ENCODE measurements at places on chromosomes 5 and 9.

DNA sequence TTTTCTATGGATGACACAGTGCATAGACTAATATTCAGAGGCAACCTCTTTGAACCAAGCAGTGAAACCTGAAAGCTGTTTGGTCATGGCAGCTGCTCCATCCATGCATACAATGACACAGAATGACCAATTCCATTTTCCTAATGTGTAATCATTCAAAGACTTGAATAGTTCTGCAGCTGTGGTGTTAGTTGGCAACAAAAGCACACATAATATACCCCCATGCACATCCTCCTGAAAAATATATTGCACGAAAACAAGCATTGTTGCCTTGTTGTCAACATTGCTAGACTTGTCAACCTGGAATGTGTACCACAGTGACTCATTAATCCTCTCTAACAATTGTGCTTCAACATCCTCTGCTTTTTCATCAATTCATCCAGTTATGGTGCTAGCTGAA, 71.0 kb upstream of the SEMA6A start:
- H3K27me3 ChIP-seq: no peaks in the 10 kb centered on the region
- H3K27ac ChIP-seq: no peak overlapping the region
- no peaks in the 10 kb centered on the region for H3K4me1 ChIP-seq
- no peak for DNase-seq

DNA sequence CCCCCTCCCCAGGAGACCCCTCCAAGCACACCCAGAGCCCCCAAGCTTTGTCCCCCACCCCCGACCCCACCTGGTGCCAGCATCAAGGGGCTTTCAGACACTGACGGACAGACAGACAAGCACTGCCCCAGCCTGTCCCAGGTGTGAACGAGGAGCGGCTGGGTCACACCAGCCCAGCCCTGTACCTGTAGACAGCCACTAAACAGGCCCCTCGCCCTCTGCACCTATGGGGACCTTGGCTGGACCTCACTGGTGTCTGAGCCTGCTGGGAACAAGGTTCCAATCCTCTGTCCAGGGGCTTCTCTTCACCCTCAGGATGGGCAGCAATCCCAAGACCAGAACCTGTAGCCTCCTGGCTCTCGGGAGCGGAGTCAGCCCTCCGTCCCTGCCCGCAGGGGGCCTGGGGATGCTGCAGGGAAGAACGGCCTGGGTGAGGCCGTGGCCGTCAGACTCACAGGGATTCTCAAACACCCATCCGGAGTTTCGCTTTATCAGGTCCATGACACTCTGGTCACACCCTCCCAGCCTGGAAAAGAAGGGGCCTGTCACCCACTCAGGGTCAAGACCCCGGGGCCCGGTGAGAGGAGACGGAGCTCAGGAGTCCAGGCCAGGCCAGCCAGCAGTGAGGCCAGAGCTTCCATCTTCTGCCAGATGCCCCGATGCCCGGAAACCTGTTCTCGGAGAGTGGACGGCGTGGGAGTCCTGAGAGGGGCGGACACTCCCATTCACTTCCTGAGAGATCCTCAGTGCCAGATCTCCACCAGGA, 2.8 kb downstream of the LCN6 start:
- H3K36me3 ChIP-seq: no peaks in the 10 kb centered on the region
- peaks cover 8% of the 10 kb centered on the region for H3K4me1 ChIP-seq

DNA sequence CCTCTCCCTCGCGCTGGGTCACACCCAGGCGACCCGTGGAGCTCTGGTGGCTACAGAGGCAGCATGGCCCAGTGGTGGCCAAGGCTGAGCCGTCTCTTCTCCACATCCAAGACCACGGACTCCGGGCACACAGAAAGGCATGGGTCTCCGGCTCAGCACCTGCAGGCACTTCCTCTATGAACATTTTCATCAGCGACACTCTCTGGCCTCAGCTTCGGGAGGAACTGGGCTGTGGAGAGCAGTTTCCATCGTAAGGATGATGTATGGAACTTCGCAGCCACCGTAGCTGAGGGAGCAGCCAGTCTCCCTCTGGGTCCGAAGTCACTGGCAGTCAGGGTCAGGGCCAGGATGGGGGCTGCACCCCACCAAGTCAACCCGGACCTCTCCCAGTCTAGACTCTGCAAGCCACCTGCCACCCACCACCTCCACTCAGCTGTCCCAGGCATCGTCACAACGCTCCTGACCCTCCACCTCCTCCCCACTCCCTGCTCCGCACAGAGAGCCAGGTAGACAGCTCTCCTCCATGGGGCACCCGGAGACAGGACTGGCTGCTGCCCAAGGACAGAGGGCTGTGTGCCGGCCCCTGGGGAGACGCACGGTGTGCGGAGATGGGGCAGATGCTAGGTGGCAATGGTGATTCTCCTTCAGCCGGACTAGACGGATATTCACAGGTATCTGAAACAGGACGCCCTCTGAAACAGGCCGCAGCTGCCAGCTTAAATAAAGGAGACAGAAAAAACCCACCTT, 9.7 kb downstream of the QSOX2 start:
- H3K4me3 ChIP-seq: no peak overlapping the region
- peaks cover 6% of the 10 kb centered on the region for H3K4me1 ChIP-seq
- no peaks in the 10 kb centered on the region for H3K27me3 ChIP-seq
- no peak overlapping the region for H3K27ac ChIP-seq
- no peak for DNase-seq
- H3K36me3 ChIP-seq: no peaks in the 10 kb centered on the region

GRCh38 chr5:33409435-33410170, 31.2 kb upstream of the TARS1 start:
- no peaks in the 10 kb centered on the region for H3K36me3 ChIP-seq
- H3K4me3 ChIP-seq: no peak overlapping the region
- no peak overlapping the region for H3K27ac ChIP-seq
- no peak for DNase-seq

DNA sequence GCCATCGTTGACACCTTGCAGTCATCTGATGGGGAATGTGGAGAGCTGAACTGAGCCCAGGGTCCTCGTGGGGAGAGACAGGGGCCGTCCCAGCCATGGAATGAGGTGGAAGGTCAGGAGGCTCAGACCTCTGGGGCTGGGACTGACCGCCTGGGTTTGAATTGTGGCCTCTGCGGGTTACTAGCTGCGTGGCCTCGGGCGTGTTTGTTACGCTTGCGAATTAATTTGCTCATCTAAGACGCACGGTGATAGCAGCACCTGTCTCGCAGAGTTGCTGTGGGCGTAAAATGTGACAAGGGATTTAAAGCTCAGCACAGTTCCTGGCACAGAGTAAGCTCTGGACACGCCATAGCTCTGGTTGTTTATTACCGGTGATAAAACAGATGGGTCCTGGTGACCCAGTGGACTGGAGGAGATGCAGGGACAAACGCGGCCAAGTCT, 19.4 kb upstream of the DAB2IP start:
- no peak overlapping the region for H3K4me3 ChIP-seq
- H3K36me3 ChIP-seq: no peaks in the 10 kb centered on the region
- no peak for DNase-seq
- no peaks in the 10 kb centered on the region for H3K27me3 ChIP-seq
- H3K4me1 ChIP-seq: no peaks in the 10 kb centered on the region
- H3K27ac ChIP-seq: no peak overlapping the region

DNA sequence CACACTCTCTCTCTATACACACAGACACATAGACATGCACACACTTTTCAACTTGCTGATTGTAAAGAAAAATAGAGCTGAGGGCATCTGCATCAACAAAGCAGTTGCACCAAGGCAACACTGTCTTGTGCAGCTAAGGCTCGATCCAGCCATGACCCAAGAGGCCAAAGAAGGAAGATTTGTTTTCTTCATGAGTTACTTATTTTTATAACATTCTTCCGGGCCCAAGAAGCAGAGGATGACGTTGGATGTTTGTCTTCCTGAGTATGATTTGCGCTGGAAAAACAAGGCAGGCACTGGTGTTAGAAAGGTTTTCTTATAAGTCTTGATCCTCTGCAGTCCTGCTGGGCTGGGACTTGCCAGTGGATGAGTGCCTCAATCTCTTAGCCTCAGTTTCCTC, 344.1 kb downstream of the ADAMTS6 start:
- H3K27me3 ChIP-seq: no peaks in the 10 kb centered on the region
- no peak overlapping the region for H3K4me3 ChIP-seq
- H3K27ac ChIP-seq: no peak overlapping the region

- no peaks in the 10 kb centered on the region for H3K27me3 ChIP-seq
- no peak for DNase-seq
- no peaks in the 10 kb centered on the region for H3K36me3 ChIP-seq
- no peaks in the 10 kb centered on the region for H3K4me1 ChIP-seq
Measured at GRCh38 chr5:13558408-13558807, 386.1 kb downstream of the DNAH5 start.

- no peaks in the 10 kb centered on the region for H3K36me3 ChIP-seq
- no peaks in the 10 kb centered on the region for H3K4me1 ChIP-seq
- no peak overlapping the region for H3K4me3 ChIP-seq
- H3K27me3 ChIP-seq: no peaks in the 10 kb centered on the region
Measured at GRCh38 chr5:147303976-147304375, 69.2 kb downstream of the STK32A start.

DNA sequence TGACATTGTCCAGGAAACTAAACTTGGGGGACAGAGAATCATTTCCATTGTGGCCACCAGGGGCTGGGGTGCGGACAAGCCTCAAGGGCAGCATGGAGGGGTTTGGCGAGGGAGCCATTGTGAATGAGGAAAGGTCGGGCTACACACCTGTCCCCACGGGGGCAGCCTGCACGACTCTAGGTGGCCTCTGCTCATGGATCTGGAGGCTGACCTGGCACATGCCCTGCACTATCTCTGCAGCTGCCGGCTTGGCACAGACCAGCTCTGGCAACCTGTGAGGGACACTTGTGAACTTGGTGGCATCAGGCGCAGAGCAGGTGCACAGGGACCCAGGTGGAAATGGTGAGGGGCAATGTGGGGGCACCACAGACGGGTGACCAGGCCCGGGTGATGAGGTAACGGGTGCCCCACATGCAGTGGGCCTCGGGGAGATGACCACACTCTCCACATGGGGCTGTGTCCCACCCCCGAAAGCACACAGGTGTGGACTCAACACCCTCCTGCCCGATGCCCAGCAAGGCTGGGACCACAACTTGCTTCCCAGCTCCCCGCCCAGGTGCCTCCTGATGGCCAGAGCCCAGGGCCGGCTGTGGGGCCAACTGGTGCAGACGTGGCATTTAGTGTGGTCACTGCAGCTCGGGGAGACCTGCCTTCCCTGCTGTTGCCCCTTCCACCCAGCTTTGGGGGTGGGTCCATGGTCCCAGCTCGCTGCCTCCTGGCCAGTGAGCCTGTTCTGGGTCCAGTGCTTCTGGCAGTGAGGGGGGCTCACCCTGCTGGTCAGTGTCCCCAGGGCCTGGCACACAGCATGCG, 60.9 kb upstream of the UBAC1 start:
- H3K27ac ChIP-seq: no peak overlapping the region
- H3K4me1 ChIP-seq: no peaks in the 10 kb centered on the region
- H3K4me3 ChIP-seq: no peak overlapping the region
- H3K36me3 ChIP-seq: no peaks in the 10 kb centered on the region
- no peak for DNase-seq

DNA sequence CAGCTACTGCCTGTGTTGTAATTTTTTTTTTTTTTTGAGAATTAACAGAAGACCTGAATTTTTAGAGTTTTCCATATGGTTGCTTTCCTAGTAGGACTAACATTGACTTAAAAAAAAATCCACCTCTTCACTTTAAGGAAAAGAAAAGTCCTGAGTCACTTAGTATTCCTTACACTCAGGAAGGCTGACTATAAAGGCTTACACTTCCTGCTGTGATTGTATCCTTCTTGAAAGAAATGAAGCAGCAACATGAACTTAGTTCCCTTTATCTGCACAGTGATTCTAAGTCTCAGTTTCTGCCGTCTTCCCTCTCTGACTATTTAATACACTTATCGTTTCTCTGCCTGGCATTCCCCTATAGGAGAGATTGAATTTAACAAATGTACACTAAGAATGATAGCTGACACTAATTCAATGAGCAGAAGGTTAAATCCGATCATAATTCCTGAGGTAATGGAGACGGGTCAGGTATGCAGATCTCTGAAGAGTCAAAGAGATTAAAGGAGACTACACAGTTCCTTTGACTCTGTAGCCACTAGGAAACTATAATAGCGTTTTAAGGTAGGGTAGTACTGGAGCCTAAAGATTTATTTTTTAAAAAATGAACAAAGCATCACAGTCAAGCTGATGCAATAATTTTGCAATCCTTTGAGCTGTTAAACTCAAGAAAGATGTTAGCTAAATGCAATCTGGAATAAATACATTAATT, 185.1 kb upstream of the ELAVL2 start:
- H3K27ac ChIP-seq: no peak overlapping the region
- H3K27me3 ChIP-seq: no peaks in the 10 kb centered on the region
- DNase-seq: no peak
- no peak overlapping the region for H3K4me3 ChIP-seq
- no peaks in the 10 kb centered on the region for H3K4me1 ChIP-seq

DNA sequence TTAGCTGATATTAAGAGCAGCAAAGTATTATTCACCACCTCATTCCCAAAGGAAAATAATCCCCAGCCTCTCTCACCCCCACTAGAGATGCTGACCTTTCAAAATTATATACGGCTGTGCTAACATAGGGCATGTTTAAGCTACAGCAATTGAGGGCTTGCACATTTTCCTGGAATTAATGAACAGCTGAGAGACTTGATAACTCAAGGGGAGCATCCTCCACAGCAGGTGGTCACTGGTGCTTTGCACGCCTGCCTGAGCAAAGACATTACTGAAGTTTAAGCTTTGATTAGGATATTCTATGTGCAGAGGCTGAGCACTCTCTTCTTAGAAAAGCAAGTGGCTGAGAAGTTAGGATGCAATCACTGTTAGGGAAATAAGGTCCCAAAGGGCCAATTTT, 230.9 kb downstream of the FAM114A2 start:
- H3K36me3 ChIP-seq: no peaks in the 10 kb centered on the region
- H3K4me1 ChIP-seq: no peaks in the 10 kb centered on the region
- no peaks in the 10 kb centered on the region for H3K27me3 ChIP-seq
- no peak overlapping the region for H3K4me3 ChIP-seq
- no peak overlapping the region for H3K27ac ChIP-seq
- DNase-seq: no peak

DNA sequence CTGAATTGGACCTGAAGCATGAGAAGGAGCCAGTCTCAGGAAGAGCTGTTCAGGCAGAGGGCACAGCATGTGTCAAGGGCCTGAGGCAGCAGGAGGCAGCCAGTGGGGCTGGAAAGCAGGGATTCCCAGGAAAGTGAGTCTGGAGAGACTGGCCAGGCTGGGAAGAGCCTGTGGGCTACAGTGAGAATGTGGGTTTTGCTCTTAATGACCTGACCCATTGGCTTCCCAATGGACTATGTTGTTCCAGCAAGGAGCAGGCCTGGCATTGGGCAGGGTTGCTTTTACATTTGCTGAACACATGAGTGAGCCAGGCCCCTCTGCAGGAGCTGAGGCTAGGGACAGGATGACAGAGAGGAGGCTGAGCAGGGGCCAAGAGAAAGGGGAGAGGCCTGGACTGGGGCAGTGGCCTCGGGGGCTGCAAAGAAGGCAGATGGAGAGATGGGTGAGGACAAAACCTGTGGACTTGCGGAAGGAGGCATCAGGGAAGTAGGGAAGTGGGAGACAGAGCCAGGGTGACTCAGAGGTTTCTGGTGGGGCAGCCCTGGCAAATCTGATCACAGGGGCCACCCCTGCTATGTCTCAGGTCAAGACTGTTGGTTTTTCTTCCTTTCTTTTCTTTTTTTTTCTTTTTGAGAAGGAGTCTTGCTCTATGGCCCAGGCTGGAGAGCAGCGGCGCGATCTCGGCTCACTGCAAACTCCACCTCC, 65.9 kb upstream of the NEK6 start:
- no peak for DNase-seq
- no peaks in the 10 kb centered on the region for H3K4me1 ChIP-seq
- H3K27ac ChIP-seq: no peak overlapping the region
- no peak overlapping the region for H3K4me3 ChIP-seq
